Caco-2 (cell line): ENCODE measurements at places on chromosomes 13 and 19. TPM values are rescaled to one million over a fixed set of nuclear protein-coding genes. Genes with fewer than 3 reads are reported as not detected.

FREM2 gene
- total RNA-seq = 35.5 and 42.6 TPM in 2 replicates

DNA sequence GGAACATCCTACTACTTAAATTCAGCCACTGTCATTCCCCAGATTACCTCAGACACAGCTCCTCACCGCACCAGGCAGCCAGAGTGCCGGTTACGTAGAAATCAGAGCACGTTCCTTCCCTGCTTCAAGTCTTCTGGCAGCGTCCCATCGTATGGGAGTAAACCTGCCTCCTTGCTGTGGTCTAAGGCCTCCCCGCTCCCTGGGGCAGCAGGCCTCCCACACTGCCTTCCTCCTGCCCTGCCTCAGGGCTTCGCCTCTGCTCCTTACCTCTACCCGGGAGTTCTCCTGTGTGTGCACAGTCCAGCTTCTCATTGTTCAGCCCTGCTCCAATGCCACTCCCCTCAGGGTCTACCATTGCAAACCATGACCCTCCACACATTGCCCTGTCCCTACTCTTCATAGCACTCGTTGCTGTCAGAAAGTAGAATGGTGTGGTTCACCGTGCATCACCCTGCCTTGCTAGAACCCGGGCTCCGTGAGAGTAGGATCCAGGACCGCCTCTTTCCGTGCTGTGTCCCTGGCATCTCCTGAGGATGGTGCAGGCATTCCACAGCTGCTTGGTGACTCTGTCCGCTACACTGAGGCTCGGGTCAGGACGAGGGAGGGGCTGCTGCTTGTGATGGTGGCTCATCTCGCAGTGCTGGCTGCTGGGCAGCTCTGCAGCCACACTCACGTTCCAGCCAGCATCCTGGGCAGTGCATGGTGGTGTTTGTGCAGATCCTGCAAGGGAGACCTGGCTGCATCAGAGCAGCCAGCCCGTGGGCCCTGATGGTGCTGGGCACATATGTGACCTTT lies 6.9 kb downstream of the POP4 start:
- no peak overlapping the region for H3K4me3 ChIP-seq
- peaks cover 9% of the 10 kb centered on the region for H3K36me3 ChIP-seq
- H3K27ac ChIP-seq = no peak overlapping the region
- no peak for DNase-seq

ZNF69 gene
- 6.4 and 7.5 TPM in 2 replicates for total RNA-seq

- no peak for DNase-seq
- no peaks in the 10 kb centered on the region for H3K36me3 ChIP-seq
- H3K27me3 ChIP-seq = no peaks in the 10 kb centered on the region
- peaks cover 44% of the 10 kb centered on the region for H3K4me1 ChIP-seq
- peak overlapping the region; percentile 65 for H3K27ac ChIP-seq
Measured at GRCh38 chr13:113861433-113862030, 2.3 kb downstream of the GAS6 start.

DNA sequence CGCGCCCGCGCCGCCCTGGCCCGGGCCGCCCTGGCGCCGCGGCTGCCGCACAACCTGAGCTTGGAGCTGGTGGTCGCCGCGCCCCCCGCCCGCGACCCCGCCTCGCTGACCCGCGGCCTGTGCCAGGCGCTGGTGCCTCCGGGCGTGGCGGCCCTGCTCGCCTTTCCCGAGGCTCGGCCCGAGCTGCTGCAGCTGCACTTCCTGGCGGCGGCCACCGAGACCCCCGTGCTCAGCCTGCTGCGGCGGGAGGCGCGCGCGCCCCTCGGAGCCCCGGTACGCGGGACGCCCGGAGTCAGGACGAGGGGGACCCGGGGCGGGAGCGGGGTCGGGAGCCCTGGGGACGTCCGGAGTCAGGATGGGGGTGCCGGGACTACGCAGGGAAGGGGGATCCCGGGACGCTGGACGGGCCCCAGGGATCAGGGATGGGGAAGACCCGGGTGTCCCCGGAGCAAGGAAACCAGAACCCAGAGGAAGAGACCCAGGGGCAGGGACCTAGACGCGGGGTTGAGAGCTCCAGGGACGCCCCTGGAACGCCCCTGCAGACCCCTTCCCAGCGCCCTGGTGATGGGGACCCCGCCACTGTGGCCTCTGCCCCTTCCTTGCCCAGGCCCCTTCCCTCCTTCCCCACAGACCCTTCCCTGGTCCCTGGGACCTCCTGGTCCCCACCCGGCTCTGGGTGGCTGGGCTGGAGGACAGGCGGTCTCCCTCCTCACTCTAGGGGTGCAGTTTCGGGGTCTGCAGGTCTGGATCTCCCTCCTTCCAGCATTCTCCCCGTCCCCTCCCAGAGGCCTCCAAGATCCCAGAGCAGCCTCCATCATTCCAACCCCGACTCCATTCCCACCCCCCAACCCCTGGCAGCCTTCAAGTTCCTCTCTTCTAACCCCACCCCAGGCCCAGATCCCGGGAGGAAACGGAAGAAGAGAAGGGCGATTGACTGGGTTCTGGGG lies 645 bp downstream of the GRIN3B start:
- no peaks in the 10 kb centered on the region for H3K36me3 ChIP-seq
- peaks cover 2% of the 10 kb centered on the region; the same call in 1 of the 2 replicates for H3K27me3 ChIP-seq
- H3K27ac ChIP-seq = no peak overlapping the region
- peaks cover 18% of the 10 kb centered on the region for H3K4me1 ChIP-seq
- no peak for DNase-seq
- H3K4me3 ChIP-seq = peak overlapping the region; percentile 30

GRCh38 chr19:45954156-45954555 lies 19.5 kb downstream of the NOVA2 start:
- DNase-seq = no peak
- no peaks in the 10 kb centered on the region; the same call in 1 of the 2 replicates for H3K27me3 ChIP-seq
- H3K4me1 ChIP-seq = no peaks in the 10 kb centered on the region
- H3K4me3 ChIP-seq = no peak overlapping the region
- no peaks in the 10 kb centered on the region for H3K36me3 ChIP-seq

ZNF57 gene
- total RNA-seq = 5.8 and 7.6 TPM in 2 replicates

GRCh38 chr13:101341464-101341863 lies 74.8 kb downstream of the NALCN start:
- no peaks in the 10 kb centered on the region for H3K4me1 ChIP-seq
- H3K27ac ChIP-seq = no peak overlapping the region
- no peak overlapping the region for H3K4me3 ChIP-seq
- no peaks in the 10 kb centered on the region for H3K27me3 ChIP-seq

- H3K27me3 ChIP-seq = no peaks in the 10 kb centered on the region
- DNase-seq = no peak
- H3K36me3 ChIP-seq = peaks cover 5% of the 10 kb centered on the region
- peaks cover 17% of the 10 kb centered on the region for H3K4me1 ChIP-seq
Measured at GRCh38 chr19:41309180-41310032, 566 bp upstream of the CCDC97 start.

PRRG2 gene
- 7.7 and 8.4 TPM in 2 replicates for total RNA-seq

GRCh38 chr13:104975272-104975671 lies 1560.2 kb downstream of the EFNB2 start:
- H3K27ac ChIP-seq = no peak overlapping the region
- H3K27me3 ChIP-seq = no peaks in the 10 kb centered on the region
- no peaks in the 10 kb centered on the region for H3K4me1 ChIP-seq

GRCh38 chr13:97573011-97573410 lies 139.0 kb downstream of the RAP2A start:
- no peak for DNase-seq
- H3K36me3 ChIP-seq = no peaks in the 10 kb centered on the region
- peaks cover 11% of the 10 kb centered on the region for H3K4me1 ChIP-seq
- H3K4me3 ChIP-seq = no peak overlapping the region
- no peak overlapping the region for H3K27ac ChIP-seq

RTBDN gene
- not detected in 2 replicates for total RNA-seq

ITGBL1 gene
- total RNA-seq = not detected in 2 replicates

RNF225 gene
- total RNA-seq = 0.73 and 1.3 TPM in 2 replicates

ZNF780B gene
- total RNA-seq = 27.5 and 32.2 TPM in 2 replicates

- no peak overlapping the region for H3K4me3 ChIP-seq
- H3K27ac ChIP-seq = no peak overlapping the region
- peaks cover 4% of the 10 kb centered on the region for H3K36me3 ChIP-seq
- no peak for DNase-seq
- no peaks in the 10 kb centered on the region for H3K27me3 ChIP-seq
- peaks cover 23% of the 10 kb centered on the region; the same call in 1 of the 2 replicates for H3K4me1 ChIP-seq
Measured at GRCh38 chr19:33094436-33095067, 13.6 kb downstream of the GPATCH1 start.

CDC42EP5 gene
- total RNA-seq = 7.1 and 8.6 TPM in 2 replicates

GRCh38 chr19:7265963-7266362 lies 28.3 kb downstream of the INSR start:
- no peak for DNase-seq
- no peaks in the 10 kb centered on the region for H3K27me3 ChIP-seq
- H3K4me1 ChIP-seq = no peaks in the 10 kb centered on the region
- H3K36me3 ChIP-seq = no peaks in the 10 kb centered on the region; the same call in none of the 2 replicates

GRCh38 chr13:105346141-105346775 lies 1189.2 kb downstream of the EFNB2 start:
- H3K27ac ChIP-seq = no peak overlapping the region
- no peak for DNase-seq
- H3K4me1 ChIP-seq = no peaks in the 10 kb centered on the region
- no peak overlapping the region for H3K4me3 ChIP-seq

DNA sequence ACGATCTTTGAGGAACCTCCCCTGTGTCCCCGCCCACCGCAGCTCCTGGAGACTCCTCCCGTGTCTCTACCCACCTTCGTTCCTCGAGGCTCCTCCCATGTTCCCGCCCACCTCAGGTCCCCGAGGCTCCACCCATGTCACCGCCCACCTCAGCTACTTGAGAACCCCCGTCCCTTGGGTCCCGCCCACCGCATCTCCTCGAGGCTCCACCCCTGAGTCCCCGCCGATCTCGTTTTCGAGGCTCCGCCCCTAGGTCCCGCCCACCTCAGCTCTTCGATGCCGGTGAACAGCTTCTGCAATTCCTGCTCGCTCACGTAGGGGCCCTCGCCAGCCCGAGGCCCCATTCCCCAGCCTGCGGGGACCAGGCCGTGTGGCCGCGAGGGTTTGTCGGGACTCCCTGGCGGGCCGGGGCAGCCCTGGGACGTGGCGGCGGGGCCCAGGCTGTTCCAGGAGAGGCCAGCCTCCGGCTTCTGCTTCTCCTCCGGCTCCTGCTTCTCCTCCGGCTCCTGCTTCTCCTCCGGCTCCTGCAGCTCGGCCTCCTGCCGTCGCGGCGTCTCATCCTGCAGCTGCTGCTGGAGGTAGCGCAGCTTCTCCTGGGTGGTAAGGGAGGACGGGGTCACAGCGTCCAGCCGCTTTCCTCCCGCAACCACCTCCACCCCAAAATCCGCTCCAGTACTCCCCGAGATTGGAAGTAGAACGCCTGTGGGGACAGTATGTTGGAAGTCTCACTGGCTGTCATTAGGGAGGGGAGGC lies 16.7 kb downstream of the TSKS start:
- no peak overlapping the region for H3K4me3 ChIP-seq
- H3K36me3 ChIP-seq = no peaks in the 10 kb centered on the region
- H3K4me1 ChIP-seq = no peaks in the 10 kb centered on the region
- peak; percentile 59 for DNase-seq
- H3K27me3 ChIP-seq = no peaks in the 10 kb centered on the region

ZNF221 gene
- 4.3 and 6.2 TPM in 2 replicates for total RNA-seq
